ENCODE measurements at places on chromosomes 4 and X. TPM values are rescaled to one million over a fixed set of nuclear protein-coding genes. Genes with fewer than 3 reads are reported as not detected.

DNA sequence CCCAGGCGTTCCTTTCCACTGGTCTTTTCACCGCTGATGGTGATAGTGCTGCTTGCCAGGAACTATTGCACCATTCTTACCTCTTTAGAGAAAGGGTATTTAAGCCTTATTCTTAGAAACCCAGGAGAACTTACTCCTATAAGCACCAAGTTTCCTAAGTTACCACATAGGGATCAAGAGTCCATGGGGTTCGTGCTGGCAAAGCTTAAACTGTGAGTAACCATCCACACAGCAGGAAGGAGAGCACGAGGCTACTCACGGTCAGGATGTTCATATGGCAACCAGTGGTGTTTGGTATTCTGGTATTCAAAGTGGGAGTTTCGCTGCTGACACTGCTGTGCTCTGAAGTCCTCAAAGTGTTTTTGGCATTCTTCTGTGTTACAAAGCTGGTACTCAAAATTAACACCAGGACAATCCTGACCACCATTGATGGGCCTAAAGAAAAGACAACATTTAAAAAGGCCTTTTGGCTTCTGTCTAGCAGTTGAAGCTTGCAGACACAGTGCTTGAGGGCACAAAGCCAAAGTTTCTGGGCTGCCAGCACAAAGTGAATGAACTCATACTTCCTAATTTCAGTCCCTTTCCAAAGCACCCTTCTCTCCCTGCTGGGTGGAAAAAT, 256.9 kb downstream of the ADAMTS3 start:
- no peak overlapping the region for H3K4me3 ChIP-seq
- no peak for DNase-seq
- H3K36me3 ChIP-seq, result no peaks in the 10 kb centered on the region
- no peak overlapping the region for H3K27ac ChIP-seq
- H3K27me3 ChIP-seq, result no peaks in the 10 kb centered on the region

DNA sequence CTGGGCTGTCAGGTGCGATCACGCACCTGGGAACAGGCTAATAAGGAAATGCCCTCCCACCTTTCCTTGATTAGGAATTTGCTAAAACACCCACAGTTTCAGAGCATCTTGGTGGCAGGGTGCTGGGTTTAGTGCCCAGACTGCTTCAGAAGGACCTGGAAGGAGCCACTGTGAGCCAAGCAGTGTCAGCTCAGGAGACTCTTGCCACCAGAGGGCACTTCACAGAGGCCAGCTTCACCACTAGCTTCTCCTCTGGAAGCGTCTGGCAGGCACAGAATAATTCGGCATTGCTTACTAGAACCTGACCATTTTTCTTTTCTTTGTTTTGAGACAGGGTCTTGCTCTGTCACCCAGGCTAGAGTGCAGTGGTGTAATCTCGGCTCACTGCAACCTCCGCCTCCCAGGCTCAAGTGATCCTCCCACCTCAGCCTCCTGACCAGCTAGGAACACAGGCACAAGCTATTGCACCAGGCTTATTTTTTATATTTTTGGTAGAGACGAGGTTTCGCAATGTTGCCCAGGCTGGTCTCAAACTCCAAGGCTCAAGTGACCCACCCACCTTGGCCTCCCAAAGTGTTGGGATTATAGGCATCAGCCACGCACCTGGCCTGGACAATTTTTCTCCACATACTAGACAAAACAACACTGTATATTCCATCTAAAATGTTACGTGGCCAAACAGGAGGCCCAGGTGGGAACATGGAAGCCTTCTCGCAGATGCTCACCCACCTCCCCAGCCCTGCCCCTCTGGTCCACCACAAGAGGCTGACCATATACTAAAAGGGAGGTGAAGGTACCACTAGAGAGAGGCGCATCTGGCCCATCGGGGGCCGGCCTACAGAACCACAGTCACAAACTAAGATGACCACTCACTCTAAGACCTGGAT, 14.1 kb downstream of the NOP14 start:
- peaks cover 74% of the 10 kb centered on the region for H3K36me3 ChIP-seq
- H3K4me1 ChIP-seq, result no peaks in the 10 kb centered on the region
- no peak overlapping the region for H3K27ac ChIP-seq
- no peak for DNase-seq

- no peak overlapping the region for H3K4me3 ChIP-seq
- H3K36me3 ChIP-seq, result no peaks in the 10 kb centered on the region
- no peaks in the 10 kb centered on the region for H3K4me1 ChIP-seq
- H3K27me3 ChIP-seq, result no peaks in the 10 kb centered on the region
Observed at GRCh38 chr4:120750152-120750525, 172.4 kb downstream of the PRDM5 start.

DNA sequence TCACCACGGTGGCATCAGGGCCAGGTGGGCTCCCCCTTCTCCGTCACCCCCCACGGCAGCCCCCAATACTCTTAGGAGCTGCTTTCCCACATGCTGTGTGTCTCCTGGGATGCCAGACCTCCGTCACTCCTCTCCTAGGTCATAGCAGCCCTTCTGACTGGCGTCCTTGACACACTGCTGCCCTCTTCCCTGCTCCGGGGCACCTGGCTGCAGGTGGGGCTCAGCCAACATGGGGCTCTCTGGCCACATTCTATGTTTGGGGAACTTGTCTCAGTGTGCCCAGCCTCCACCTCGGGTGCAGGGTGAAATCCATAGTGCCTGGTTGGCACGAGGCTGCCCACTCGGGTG, 13.8 kb downstream of the TMEM175 start:
- H3K27ac ChIP-seq, result no peak overlapping the region
- DNase-seq, result no peak
- no peaks in the 10 kb centered on the region for H3K4me1 ChIP-seq
- no peak overlapping the region for H3K4me3 ChIP-seq
- H3K36me3 ChIP-seq, result peaks cover 10% of the 10 kb centered on the region
- H3K27me3 ChIP-seq, result peaks cover 18% of the 10 kb centered on the region

Gene BMX
- total RNA-seq, result 0.57 TPM

- H3K27me3 ChIP-seq, result peaks cover 3% of the 10 kb centered on the region
- peak; percentile 89 for DNase-seq
- peak overlapping the region; percentile 29 for H3K4me3 ChIP-seq
- peak overlapping the region; percentile 93 for H3K27ac ChIP-seq
- H3K4me1 ChIP-seq, result peaks cover 14% of the 10 kb centered on the region
Observed at GRCh38 chr4:38667085-38667893, 3.3 kb downstream of the KLF3 start.

DNA sequence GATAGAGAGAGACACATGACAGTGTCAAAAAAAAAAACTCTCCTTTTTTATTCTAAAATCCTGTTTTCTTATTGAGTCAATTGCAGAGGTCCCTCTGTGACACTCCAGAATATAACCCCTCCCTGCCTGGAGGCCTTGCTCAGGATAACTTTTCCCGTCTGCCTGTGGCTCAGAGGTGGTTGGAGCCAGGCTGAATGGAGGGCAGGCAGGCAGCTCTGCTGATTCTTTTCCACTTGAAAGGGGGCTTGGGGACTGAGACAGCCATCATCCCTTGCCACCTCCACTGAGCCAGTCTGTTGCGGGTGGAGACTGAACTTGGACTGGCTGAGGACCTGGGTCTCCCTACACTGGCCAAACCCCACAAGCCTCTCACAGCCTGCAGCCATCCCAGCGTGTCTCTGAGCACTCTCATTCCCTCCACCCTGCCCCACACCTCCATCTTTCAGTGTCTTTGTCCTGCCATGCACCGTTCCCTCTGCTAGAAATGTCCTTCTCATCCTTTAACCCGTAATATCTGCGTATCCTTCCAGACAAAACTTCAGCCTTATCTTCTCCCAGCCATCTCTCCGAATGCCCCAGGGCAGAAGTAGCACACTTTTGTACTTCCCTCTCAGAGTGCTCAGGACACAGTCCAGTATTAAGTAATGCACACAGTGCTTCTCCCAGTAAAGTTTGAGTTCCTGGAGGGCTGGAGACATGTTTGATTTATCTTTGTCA, 139.9 kb downstream of the CHIC2 start:
- H3K4me3 ChIP-seq, result no peak overlapping the region
- DNase-seq, result no peak
- no peaks in the 10 kb centered on the region for H3K36me3 ChIP-seq
- no peaks in the 10 kb centered on the region for H3K4me1 ChIP-seq

DNA sequence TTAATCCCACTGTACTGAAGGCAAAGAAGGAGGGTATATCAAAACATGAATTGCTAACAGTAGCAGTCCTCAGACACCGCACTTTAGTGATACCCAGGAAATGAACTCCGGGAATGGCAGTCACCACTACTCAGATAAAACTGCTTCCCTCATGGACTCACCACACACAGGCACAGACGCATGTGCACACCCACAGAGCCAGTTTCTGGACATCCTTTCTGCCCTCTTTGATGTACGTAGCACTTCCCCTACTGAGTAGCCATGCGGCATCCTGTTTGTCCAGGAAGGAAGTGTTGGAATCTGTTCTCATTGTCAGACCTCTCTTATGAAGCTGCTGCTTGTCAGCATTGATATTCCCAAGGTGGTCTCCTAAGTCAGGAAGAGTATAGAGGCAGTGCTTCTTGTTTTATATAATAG, 95.7 kb downstream of the DCLK2 start:
- no peak overlapping the region for H3K4me3 ChIP-seq

- DNase-seq, result no peak
- H3K4me3 ChIP-seq, result no peak overlapping the region
- H3K4me1 ChIP-seq, result no peaks in the 10 kb centered on the region
- no peaks in the 10 kb centered on the region for H3K36me3 ChIP-seq
- no peak overlapping the region for H3K27ac ChIP-seq
Observed at GRCh38 chrX:96027407-96027806, 657.2 kb upstream of the DIAPH2 start.

- H3K4me3 ChIP-seq, result no peak overlapping the region
- peaks cover 3% of the 10 kb centered on the region for H3K4me1 ChIP-seq
- H3K36me3 ChIP-seq, result no peaks in the 10 kb centered on the region
- no peaks in the 10 kb centered on the region for H3K27me3 ChIP-seq
- DNase-seq, result no peak
Observed at GRCh38 chrX:43436517-43436916, 219.6 kb upstream of the MAOA start.

- H3K27me3 ChIP-seq, result no peaks in the 10 kb centered on the region
- no peak overlapping the region for H3K27ac ChIP-seq
- DNase-seq, result no peak
- no peaks in the 10 kb centered on the region for H3K36me3 ChIP-seq
- H3K4me1 ChIP-seq, result no peaks in the 10 kb centered on the region
- no peak overlapping the region for H3K4me3 ChIP-seq
Observed at GRCh38 chr4:127131527-127131926, 501.2 kb upstream of the INTU start.

Gene ACE2
- 0.38 TPM for total RNA-seq

- DNase-seq, result no peak
- H3K27ac ChIP-seq, result no peak overlapping the region
- no peaks in the 10 kb centered on the region for H3K36me3 ChIP-seq
- no peaks in the 10 kb centered on the region for H3K4me1 ChIP-seq
- H3K27me3 ChIP-seq, result no peaks in the 10 kb centered on the region
- H3K4me3 ChIP-seq, result no peak overlapping the region
Observed at GRCh38 chrX:94492541-94492940, 818.5 kb downstream of the FAM133A start.

GRCh38 chrX:104432321-104432720, 133.7 kb upstream of the IL1RAPL2 start:
- H3K4me1 ChIP-seq, result no peaks in the 10 kb centered on the region
- DNase-seq, result no peak
- H3K27ac ChIP-seq, result no peak overlapping the region
- H3K27me3 ChIP-seq, result no peaks in the 10 kb centered on the region

Gene UCP1
- total RNA-seq, result not detected

Gene BGN
- 3.4 TPM for total RNA-seq

DNA sequence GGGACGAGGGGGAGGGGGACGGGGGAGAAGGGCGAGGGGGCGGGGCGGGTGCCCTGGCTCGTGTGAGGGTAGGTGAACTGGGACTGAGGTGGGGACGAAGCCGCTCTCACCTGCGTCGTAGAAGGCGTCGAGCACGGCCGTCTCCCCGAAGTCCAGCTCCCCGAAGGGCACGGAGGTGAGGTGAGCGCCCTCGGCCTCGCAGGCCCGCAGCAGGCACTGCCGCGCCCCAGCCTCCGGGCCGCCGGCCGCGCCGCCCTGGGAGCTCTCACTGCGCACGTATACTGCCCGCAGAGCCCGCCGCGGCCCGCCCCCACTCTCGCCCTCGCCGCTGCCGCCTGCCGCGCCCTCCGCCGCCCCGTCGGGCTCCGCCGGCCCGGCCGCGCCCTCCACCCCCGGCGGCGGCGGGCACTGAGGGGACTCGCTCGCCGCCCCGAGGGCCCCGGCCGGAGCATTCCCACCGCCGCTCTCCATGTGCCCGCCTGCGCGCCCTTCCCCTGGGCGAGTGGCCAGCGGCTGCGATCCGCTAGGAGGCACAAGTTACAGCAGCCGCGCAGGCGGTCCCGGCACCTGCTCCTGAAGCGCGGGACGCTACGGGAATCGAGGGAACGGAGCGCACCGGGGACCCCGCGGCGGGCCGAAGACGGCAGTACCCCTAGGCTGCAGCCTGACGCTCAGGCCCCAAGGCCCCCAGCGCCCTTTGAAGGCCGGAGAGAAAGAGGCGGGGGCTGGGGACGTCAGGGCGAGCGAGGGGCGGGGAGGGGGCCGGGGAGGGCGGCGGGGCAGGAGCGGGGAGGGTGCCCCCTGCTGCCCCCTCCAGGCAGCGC, at the start of gene MAP3K15:
MAP3K15 (minus strand) TSS at position 718 of the 824 bp plus-strand sequence; CDS start at position 471, 247 bp downstream.
- no peak within 1 kb of the TSS for H3K27ac ChIP-seq
- peaks cover 35% of the 10 kb centered on the region for H3K27me3 ChIP-seq
- no peak for DNase-seq
- H3K4me3 ChIP-seq, result peak within 1 kb of the TSS; percentile 45
- no peaks in the 10 kb centered on the region for H3K36me3 ChIP-seq

DNA sequence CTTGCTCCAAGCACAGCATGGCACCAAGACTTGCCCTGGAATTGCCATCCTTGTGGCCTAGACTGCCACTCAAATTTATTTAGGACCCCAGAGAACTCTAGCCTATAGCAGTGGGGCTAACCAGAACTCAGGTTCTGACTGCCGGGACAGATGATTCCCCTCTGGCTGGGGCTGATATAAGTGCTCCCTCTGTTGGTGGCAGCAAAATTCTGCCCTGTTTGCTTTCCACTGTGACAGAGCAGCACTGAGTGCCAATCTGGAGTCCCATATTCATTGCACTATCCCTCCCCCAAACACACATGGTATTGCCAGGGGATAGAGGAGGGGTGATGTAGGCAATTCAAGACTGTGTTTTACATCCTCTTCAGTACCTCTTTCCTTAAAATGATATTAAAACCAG, 1081.9 kb downstream of the FAT4 start:
- no peaks in the 10 kb centered on the region for H3K4me1 ChIP-seq
- no peak overlapping the region for H3K27ac ChIP-seq
- no peak for DNase-seq
- no peaks in the 10 kb centered on the region for H3K27me3 ChIP-seq

- H3K27ac ChIP-seq, result no peak overlapping the region
- H3K4me1 ChIP-seq, result no peaks in the 10 kb centered on the region
- peaks cover 40% of the 10 kb centered on the region for H3K27me3 ChIP-seq
- no peak overlapping the region for H3K4me3 ChIP-seq
- DNase-seq, result no peak
Observed at GRCh38 chrX:48829016-48829735, 2.9 kb downstream of the ERAS start.

GRCh38 chr4:109029987-109030386, 267.1 kb upstream of the ETNPPL start:
- no peak for DNase-seq
- no peaks in the 10 kb centered on the region for H3K36me3 ChIP-seq
- no peaks in the 10 kb centered on the region for H3K27me3 ChIP-seq

- no peak overlapping the region for H3K4me3 ChIP-seq
- no peak overlapping the region for H3K27ac ChIP-seq
- H3K27me3 ChIP-seq, result no peaks in the 10 kb centered on the region
- no peak for DNase-seq
Observed at GRCh38 chrX:12360383-12360782, 222.1 kb downstream of the FRMPD4 start.

Gene ODAPH
- total RNA-seq, result not detected

Gene LEF1
- 655 TPM for total RNA-seq

Gene NEUROG2
- total RNA-seq, result not detected

GRCh38 chr4:128521156-128521555, 233.5 kb upstream of the PGRMC2 start:
- no peaks in the 10 kb centered on the region for H3K4me1 ChIP-seq
- H3K27me3 ChIP-seq, result no peaks in the 10 kb centered on the region
- H3K4me3 ChIP-seq, result no peak overlapping the region
- H3K36me3 ChIP-seq, result no peaks in the 10 kb centered on the region
- H3K27ac ChIP-seq, result no peak overlapping the region

Gene TREX2
- total RNA-seq, result 0.38 TPM

Data from thymus (tissue), 14 donors.